CD4-positive, alpha-beta T cell treated with Interferon alpha-2 for 1 hour (primary cell): ENCODE measurements at places on chromosomes 7 and 10.

DNA sequence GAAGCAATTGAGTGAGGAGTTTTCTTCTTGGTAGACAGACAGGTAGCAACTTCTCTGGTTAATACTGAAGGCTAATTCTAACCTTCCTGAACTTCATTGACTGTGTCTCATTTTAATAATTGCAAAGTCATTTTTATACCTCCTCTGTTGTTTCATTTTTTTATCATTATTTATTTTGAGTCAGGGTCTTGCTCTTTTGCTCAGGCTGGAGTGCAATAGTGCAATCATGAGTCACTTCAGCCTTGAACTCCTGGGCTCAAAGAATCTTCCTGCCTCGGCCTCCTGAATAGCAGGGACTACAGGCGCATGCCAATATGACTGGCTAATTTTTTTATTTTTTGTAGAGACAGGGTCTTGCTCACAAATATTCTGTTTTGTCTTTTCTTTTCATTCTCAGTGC lies 45.4 kb downstream of the APBB1IP start:
- DNase-seq, result no peak

DNA sequence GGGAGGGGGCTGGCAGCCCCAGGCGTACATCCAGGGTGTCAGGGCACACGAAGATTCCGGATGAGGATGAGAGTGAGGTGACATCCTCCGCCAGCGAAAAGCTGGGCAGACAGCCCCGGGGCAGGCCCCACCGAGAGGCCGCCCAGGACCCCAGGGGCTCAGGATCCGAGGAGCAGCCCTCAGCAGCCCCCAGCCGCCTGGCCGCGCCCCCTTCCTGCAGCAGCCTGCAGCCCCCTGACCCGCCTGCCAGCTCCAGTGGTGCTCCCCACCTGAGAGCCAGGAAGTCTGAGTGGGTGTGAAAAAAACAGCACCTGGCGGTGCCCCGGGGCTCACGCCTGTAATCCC lies 3.2 kb downstream of the GJD4 start:
- no peak for DNase-seq

DNA sequence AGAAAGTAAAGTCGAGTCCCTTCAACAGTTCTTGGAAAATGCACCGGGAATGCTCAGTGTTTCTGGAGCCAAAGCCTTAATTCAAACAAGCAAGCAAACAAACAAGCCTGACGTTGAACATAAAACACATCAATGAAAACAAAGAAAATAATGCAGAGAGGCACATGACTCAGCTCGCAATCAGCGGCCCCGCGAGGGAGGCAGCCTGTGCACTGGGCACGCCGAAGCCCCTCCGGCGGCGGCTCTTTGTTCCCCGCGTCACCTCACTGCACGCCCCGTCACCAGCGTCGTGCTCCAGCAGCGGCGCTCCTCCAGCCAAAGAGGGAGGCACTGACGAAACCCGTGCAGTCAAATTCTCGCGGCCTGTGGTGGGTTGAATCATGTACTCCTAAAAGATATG lies 151.5 kb downstream of the DNAJB6 start:
- no peak for DNase-seq

- DNase-seq, result no peak
These were observed 49.6 kb upstream of the SORCS3 start for GRCh38 chr10:104591441-104591840.

GRCh38 chr10:124911124-124912067 lies 30.5 kb upstream of the ZRANB1 start:
- DNase-seq, result no peak

GRCh38 chr7:114622221-114622620 lies 207.6 kb downstream of the FOXP2 start:
- DNase-seq, result no peak

DNA sequence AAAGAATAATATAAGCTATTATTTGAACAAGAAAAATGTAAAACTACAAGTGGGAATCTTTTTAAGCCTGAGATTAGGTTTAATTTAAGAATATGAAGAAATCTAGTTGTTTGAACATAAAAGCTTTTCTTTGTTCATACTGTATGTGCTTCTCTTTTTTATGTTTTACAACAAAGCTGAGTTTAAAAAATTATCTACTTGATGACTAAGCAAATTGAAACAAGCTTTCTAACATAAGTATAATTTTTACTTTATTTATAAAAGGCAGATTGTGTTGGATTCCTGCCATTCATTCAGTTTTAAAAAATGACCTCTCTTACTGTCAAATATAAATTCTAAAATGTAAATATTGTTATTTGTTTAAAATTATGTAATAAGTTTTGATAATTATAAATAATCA lies 958.2 kb downstream of the DNAJB9 start:
- DNase-seq, result no peak

GRCh38 chr7:123916240-123916724 lies 8.8 kb upstream of the SPAM1 start:
- no peak for DNase-seq

DNA sequence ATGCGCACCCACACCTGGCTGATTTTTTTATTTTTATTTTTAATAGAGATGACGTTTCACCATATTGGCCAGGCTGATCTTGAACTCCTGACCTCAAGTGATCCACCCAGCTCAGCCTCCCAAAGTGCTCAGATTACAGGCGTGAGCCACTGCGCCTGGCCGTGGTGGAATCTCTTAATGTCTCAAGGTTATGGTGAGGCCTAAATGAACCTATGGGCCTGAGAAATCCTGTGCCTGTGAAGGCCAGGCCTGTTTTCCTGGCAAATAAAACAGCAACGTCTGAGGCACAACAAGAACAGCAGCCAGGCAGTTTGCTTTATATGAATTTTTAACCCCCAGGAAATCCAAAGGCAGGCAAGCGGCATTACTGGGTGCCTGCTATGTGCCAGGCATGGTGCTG lies 297.5 kb upstream of the ZMIZ1 start:
- no peak for DNase-seq

GRCh38 chr10:11270135-11270857 lies 252.6 kb downstream of the CELF2 start:
- peak; percentile 77 for DNase-seq

DNA sequence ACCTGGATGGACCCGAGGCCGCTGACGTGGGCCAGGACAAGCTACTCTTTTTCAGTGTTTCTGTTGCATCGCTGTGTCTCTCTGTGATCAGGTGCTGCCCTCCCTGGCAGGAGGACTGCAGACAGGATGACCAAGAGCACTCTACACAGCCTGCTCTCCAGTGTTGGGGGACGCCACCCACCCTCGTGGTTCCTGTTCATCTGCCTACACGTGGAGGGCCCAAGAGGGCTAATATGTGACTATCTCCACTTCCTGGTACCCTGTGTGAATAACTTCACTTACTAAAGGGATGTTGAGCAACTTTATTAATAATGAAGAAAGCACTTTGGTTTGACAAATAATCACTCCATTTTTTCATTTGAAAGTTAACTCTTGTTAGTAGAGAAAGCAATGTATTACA lies 101.3 kb downstream of the EGFR start:
- no peak for DNase-seq

- DNase-seq, result no peak
These were observed 1174.9 kb upstream of the AUTS2 start for GRCh38 chr7:68423356-68423755.

DNA sequence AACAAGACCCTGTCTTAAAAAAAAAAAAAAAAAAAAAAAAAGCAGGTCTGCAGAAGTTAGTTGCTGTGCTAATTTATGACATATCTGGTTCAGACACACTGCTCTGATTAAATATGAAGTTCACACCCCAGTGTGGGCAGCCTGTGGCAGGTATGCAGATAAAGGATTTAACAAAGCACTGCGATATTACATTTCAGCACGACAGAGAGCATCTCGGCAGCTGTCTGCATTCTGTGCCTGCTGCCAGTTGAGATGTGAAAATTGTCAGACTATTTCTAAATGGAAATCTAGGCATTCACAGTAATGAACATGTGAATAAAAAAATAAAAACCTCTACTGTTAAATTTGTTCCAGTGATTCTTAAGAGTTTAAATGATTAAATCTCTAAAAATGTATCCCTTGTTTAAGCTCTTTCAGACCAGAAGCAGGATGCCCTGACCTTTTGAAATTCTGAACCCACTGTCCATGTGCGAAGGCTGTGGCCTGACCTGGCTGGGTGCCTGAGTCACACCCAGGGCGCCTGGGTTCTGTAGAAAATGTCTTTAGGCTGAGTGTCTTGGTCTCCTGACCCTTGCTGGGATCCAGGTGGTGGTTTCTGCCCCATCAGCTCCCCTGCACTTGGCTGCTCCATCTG lies 272.9 kb downstream of the WDR37 start:
- DNase-seq, result no peak

- DNase-seq, result no peak
These were observed 197.0 kb downstream of the GLRX3 start for GRCh38 chr10:130333185-130333584.

DNA sequence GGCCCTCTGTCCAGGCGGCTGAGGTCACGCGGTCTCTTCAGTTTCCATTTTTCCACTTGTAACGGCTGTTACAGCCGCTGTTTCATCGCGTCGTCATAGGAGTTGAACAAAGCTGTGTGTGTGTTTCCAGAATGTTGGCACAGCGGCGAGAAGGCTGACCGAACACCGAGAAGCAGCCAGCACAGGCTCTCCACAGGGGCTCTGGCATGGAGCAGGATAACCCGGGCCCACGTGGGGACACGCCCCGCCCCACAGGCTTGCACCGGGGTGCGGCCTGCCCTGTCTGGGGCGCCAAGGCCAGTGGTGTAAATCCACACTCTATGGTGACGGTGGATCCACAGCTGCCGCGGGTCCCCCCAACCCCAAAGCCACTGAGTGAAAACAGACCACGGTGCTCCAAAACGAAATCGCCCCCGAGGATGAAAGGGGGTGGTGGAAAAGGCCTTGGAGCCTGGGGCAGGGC lies 448.2 kb downstream of the DNAJB6 start:
- no peak for DNase-seq

DNA sequence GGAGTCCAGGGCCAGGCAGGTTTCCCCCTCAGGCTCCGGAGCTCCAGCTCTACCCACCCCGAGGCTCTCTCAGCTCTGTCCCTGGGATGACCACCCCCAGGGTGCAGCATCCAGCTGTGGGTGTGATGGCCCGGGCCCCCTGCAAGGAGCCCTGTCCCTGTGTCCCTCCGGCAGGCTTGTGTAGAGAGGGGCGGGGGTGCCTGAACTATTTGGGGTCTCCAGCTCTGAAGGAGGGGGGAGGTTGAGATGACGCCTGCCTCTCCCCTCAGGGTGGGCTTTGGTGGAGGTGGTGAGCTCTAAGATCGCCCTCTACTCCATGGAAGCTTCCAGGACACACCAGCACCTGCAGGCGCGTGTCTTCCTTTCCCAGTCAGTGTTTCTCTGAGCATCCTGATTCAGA lies 39.4 kb downstream of the ADRA2A start:
- no peak for DNase-seq

DNA sequence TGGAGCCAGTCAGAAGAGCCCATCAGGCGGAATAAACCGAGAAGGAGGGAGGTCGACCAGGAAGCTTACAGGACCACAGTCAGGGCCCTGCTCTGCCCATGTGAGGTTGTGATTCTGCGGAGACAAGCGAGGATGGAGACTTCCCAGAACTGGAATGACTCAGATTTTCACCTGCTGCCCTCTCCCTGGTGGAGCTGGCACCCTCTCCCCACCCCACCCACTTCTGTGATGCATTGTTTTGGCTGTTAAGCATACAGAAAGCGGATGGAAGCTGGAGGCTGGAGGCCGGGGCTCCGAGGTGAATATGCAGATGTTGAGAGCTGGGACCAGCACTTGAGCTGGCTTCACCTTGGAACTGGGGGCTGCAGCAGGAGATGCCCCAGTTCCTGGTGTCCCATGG lies 57.4 kb downstream of the NPTX2 start:
- DNase-seq, result no peak

DNA sequence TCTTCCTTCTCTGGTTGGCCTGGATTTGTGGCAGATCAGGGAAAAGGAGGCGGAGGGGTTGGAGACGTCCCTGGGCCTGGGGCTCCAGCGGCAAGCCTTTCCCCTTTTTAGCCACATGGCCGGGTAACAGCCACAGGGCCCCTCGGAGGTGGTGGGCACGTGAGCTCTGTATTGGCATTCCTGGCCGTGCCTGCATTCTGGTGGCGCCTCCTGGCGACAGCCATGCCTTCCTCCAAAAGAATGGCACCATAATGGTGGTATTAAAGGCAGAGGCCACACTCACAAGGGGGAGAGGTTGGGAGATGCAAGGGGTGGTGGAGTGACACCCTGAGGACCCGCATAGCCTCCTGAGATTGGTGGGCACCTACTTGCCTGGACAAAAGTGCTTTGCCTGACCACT lies 3.0 kb upstream of the AQP1 start:
- DNase-seq, result no peak

- DNase-seq, result no peak
These were observed 131.6 kb upstream of the KLF14 start for GRCh38 chr7:130865408-130866236.

- DNase-seq, result no peak
These were observed 13.9 kb downstream of the HECTD2 start for GRCh38 chr10:91424016-91424415.

DNA sequence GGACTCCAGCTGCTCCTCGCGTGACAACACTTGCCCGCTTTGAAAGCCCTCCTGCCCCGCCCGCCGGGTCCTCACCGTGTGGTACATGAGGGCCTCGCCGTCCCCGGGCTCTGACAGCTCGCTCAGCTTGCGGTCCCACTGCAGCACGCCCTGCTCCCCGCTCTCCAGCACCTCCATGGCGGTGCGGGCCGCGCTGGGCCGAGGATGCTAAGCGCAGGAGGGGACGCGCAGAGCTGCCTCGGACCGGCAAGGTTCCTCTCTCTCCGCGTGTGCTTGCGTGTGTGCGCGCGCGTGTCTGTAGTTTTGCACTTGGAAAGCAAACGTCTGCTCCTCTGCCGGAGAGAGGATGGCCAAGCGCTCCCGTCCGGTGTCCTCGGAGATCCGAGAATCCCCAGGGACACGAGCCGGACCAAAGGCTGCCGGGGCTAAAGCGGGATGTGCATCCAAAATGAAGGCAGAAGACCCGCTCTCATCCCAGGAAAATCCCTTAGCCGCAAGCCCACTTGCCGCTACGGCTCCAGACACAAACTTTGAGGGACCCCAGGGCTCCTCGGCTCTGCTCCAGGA lies at the start of gene CREB3L2:
Gene CREB3L2 (minus strand): TSS at position 558 of the 567 bp plus-strand sequence. CDS start 381 bp downstream, at position 177.
- DNase-seq, result peak; percentile 57

DNA sequence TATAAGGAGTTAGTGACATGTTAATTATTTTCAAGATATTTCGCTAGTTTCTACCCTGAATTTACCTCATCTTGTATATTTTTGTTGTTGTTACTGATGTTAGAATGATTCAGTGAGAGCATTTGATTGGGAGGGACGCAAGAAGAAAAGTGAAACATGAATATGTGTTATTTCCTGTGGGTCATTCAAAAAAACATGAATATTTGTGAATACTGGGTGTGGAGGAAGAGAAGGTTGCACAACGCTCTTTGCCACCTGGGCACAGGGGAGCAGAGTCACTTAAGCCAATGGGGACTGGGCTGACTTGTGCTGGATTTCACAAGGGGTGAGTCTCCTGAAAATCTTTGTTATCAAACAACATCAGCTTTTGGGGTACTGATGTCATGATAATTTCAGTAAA lies 39.5 kb downstream of the AGK start:
- DNase-seq, result peak; percentile 16

- no peak for DNase-seq
These were observed 112.7 kb downstream of the MTERF1 start for GRCh38 chr7:91767820-91768219.

DNA sequence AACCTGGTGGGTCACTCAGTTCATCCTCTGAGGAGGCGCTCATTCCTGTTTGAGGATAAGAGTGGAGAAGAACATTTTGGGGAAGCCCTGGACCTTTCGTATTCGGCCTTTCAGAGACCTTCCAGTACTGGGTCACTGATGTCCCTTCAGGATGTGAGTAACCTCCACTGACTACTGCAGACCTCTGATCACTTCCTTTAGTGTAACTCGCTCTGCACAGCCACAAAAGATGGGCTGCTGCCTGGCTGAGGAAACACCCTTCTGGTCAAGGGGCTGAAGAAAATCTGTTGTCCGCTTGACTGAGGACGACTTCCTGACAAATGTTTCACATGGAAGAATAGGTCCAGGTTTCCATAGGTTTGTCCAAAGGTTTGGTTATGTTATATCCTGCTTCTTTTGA lies 15.9 kb upstream of the TBXAS1 start:
- DNase-seq, result no peak
